ENCODE measurements at places on chromosomes 12 and 14. TPM values are rescaled to one million over a fixed set of nuclear protein-coding genes. Genes with fewer than 3 reads are reported as not detected.

Gene PIP4P1
- 26.3 TPM for total RNA-seq

Gene C14orf132
- 54.0 TPM for total RNA-seq

Gene SLC25A3
- 578 TPM for total RNA-seq

Gene RD3L
- total RNA-seq = 0.23 TPM

Gene ACOT2
- 40.8 TPM for total RNA-seq

Gene DAO
- total RNA-seq = 0.53 TPM

Gene ASCL1
- total RNA-seq = 0.23 TPM

Gene NR1H4
- 11.8 TPM for total RNA-seq

Gene ANAPC7
- 45.5 TPM for total RNA-seq

Gene PLEKHG7
- 0.58 TPM for total RNA-seq

Gene A2ML1
- total RNA-seq = 0.93 TPM

Gene KRT77
- total RNA-seq = not detected

Gene NAV3
- total RNA-seq = 46.5 TPM

Gene IGF1
- total RNA-seq = 15.9 TPM

Gene DIO3
- 0.41 TPM for total RNA-seq

Gene SMARCC2
- total RNA-seq = 119 TPM

Gene NGDN
- total RNA-seq = 38.9 TPM

Gene HOXC4
- total RNA-seq = 10.0 TPM

Gene PLBD1
- total RNA-seq = 31.4 TPM

Gene MANSC1
- total RNA-seq = 5.4 TPM

Gene KRT6C
- not detected for total RNA-seq

Gene ALDH1L2
- total RNA-seq = 1.4 TPM

Gene MMP17
- total RNA-seq = 1.9 TPM

Gene SRGAP1
- 13.0 TPM for total RNA-seq

Gene CDK2
- total RNA-seq = 37.2 TPM

Gene FOXA1
- total RNA-seq = 3.2 TPM

Gene NDRG2
- total RNA-seq = 114 TPM

Gene FOXM1
- total RNA-seq = 11.0 TPM

Gene C2CD5
- total RNA-seq = 79.1 TPM

Gene CPNE6
- total RNA-seq = not detected

Gene RNU6-7
- total RNA-seq = not detected

Gene CDCA3
- total RNA-seq = 18.0 TPM

Gene FGF23
- total RNA-seq = 0.06 TPM
